CD8-positive, alpha-beta T cell (primary cell): ENCODE measurements at places on chromosomes 5 and 9.
A peak's percentile ranks its signal among the peaks of the same experiment; 100 is the strongest.

DNA sequence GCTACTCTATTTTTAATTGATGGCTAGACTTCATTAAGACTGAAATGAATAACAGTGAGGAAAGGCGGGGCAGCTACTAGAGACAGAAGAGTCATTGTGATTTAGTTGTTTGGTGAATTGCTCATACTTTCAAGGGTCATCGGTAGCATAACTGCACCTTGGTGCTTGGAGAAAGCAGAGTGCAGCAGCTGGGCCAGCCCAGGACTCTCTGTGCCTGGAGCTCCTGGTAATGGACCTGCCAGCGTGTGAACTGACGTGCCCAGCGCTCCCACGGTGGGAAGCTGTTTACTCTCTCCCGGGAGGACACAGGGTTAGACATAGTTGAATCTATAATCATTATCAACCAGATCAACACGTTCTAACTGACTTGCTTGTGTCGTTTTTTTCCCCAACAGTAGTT is 42.9 kb downstream of the LURAP1L start:
- no peak for DNase-seq

DNA sequence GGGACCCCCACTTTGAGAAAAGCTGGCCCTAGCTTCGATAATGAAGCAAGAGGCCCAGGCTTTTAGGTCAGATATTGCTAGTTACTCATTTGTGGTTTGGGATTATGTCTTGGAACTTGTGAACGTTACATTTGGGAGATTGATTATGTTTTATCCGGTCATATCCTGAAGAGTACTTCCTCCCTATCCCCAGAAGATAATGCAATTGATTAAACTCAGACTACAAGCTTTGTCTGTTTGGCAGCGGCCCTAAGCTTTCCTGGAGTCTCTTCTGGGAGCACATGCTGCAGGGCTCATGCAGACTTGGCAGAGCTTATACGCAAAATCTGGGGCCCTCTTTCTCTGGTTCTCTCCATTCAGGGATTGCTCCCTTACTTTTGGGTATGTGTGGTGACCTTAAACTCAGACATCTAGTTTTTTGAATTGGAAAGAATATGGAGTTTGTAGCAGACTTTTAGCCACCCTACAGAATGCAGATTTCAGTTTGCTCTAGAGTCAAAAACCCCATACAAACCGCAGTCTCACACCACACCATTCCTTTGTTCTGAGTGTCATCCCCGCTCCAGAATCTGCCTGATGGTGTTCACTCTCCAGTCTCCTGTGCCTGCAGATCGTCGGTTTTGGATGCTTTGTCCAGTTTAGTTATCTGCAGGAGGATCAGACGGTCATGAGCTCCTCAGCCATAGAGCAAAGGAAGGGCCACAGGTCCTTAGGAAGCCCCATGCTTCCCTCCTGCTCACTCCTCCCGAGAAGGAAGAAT is 449.5 kb upstream of the TRPC7 start:
- DNase-seq: no peak

DNA sequence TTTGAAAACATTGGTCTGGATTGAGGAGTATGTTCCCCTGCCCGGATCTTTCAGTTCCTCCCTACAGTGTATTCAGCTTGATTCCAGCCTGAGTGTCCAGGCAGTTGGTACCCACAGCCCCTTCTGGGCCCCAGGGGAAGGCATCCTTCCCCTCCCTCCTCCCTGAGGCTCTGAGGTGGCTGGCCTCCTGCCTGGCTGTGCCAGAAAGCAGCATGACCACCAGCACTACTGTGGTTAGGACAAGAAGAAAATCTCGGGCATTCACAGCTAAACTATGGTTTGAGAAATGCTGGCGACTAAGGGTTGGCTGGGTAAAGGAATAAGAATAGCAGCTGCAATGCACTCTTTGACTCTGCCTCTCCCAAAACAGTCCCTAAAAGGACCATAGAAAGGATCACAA is 84.6 kb upstream of the LIFR start:
- no peak for DNase-seq

DNA sequence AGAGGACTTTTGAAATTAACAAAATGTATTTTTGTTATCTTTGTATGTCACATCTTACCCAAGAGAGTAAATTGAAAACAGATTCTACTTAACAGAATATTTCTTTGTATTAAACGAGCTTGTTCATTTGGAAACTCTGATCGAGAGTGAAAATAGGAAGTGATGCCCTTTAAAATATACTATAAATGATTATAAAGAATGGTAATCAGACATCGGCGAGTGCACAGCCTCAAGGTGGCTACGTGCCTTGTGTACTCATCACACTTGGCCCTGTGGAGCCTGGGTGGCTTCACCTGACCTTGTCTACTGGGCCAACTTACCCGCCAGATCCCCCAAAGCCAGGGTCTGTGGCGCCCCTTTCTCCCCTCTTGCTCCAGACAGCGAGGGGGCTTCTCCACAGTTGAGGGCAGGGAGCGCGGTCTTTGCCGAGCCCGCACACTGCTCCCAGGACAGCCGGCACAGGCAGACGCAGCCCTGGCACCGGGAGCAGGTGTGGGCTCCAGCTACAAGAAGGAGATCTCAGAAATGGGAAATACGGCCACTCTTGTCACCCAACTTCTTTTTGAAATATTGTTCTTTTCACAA is 243.2 kb downstream of the CEMIP2 start:
- no peak for DNase-seq

- no peak for DNase-seq
Observed at GRCh38 chr5:172142709-172143215, 45.3 kb downstream of the STK10 start.

DNA sequence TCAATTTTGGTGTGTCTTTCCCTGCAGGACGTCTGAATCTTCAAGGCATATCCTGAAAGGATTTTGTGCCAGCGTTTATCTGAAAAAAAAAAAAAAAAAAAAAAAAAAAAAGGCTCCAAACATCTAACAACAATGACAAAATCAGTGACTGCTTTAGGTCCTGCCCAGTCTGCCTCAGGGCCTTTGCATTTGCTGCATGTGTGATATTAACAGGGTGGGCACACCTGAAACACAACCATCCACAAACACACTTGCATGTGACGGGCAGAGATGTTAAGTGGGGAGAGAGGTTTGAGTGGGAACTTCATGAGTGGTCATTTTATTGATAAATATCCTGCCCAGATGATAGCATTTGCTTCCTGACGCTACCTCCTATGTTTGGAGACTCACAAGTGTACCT is 82.4 kb upstream of the SAP30L start:
- DNase-seq: no peak

DNA sequence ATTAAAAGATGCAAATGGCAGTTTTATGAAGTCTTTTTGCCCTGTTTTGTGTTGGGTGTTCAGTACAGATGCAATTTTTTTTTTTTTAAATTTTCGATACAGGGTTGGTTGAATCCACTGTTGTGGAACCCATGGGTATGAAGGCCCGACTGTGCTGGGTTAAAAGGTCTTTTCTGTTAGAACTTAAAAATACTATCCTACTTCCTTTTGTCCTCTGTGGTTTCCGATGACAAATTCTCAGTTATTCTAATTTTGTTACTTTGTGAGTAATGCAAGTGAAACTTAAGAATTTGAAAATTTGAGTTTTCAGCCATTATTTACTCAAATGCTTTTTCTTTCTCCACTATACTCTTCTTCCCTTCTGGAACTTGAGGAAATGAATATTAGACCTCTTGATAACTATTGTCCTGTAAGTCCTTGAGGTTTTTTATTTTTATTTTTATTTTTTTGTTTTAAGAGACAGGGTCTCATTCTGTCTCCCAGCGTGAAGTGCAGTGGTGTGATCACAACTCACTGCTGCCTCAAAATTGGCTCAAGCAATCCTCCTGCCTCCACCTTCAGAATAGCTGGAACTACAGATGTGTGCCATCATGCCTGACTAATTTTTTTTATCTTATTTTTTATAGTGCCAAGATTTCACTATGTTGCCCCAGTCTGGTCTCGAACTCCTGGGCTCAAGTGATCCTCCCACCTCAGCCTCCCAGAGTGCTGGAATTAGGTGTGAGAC is 67.5 kb downstream of the ZCCHC7 start:
- DNase-seq: peak; percentile 26

DNA sequence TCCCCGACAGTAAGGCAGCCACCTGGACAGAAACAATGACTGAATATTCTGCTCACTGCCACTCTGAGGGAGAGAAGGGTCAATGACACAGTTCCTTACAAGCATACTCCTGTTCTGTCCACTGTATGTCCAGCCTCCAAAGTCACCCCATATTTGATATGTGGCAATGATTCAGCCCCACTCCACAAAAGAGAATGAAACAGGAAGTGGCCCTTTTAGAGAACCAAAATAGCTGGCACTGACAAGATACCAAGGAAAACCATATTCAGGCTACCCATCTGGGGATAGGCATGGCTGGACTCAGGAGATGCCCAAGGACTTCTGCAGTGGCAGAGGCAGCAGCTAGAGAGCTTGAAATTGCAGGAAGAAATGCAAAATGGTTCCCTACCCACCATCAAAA is 12.8 kb upstream of the GFRA3 start:
- DNase-seq: no peak

DNA sequence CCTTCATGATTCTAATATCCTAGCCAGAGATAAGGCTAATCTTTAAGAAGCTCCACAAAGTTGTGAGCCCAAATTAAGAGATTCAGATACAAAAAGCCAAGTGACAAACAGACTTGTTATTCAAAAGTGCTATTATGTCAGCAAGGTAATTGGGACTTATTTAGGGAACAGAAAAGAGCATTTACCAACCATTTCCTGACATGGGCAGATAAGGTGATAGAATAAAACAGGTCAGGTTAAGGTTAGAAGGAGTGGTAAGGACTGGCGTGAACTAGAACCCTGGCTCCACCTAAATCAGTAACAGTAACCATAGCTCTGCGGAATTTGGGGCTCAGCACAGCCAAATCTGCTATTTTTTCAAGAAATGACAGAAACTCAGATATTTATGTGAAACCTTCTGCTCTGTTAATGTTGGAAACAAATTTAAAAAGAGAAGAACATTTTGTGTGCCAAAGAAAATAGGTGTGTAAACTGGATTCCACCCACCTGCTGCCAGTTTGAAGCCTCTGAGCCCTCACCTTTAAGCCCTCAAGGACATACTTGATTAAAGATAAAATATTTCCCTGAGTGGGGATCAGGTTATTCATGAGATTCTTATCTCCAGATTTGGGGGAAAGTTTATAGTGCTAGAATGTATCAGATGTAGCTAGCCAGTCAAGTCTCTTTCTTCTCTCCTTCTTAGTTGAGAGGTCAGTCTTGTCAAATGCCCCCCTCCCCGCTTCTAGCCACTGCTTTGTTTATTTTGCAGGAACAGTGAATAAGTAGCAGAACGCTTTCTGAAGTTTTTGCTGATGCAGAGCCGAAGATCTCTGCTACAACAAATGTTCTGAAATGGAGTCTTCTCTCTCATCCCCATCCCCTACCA is 10.2 kb upstream of the ERMP1 start:
- DNase-seq: no peak

- DNase-seq: no peak
Observed at GRCh38 chr5:7877851-7878250, 8.9 kb downstream of the MTRR start.

DNA sequence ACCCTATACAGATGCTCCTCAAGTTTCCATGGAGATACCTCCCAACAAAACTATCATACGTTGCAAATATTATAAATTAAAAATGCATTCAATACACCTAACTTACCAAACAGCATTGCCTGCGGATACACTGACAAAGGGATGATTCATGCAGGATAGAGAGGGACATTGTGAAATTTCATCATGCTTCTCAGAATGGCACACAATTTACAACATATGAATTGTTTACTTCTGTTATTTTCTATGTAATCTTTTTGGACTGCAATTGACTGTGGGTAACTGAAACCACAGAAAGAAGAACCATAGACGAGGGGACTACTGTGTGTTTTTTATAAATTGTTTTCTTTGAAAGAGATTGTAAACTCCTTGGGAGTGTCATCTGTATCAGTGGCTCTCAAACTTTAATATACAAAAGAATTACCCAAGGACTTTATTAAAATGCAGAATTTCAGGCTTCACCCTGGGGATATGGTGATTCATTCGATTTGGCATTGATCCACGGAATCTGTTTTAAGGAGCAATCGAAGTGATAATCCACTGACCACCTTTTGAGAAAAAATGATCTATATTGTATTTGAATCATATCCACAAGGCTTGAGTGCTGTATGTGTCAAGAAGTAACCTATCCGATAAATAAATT is 146.4 kb downstream of the SGCD start:
- DNase-seq: no peak

DNA sequence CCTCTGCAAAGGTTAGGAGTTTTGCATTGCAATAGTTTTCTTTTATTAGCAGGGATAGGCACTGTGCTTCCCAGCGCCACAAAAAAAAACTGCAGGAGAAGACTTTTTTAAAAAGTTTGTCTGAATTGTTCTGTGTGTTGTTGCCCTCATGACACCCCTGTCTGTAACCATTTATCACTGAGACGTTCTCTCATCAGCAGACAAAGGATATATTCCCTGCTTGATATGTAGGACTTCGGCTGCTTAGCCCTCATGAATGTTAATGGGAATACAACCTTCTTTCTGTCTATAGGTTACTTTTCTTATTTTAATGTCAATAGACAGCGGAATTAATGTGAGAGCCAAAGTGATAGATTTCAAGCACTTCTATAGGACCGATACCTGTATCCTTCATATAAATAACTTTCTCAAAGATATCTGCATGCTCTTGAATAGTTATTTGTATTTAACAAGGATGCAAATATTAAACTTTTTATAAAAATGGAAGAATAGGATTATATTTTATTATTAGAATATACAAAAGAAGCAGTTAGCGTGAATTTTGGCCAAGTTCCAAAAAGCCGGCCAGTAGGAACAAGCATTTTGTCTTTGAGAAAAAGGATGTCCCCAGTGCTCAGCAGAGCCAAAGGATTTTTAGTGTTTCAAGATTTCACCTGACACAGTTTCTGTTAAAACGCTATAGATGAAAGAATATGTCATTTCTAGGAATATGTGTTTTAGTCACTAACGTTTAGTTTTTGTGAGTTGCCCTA is 1.5 kb upstream of the LYSMD3 start:
- DNase-seq: no peak

- no peak for DNase-seq
Observed at GRCh38 chr5:1899201-1899600, 16.5 kb upstream of the IRX4 start.

GRCh38 chr9:38311382-38312270 is 80.9 kb upstream of the ALDH1B1 start:
- no peak for DNase-seq

DNA sequence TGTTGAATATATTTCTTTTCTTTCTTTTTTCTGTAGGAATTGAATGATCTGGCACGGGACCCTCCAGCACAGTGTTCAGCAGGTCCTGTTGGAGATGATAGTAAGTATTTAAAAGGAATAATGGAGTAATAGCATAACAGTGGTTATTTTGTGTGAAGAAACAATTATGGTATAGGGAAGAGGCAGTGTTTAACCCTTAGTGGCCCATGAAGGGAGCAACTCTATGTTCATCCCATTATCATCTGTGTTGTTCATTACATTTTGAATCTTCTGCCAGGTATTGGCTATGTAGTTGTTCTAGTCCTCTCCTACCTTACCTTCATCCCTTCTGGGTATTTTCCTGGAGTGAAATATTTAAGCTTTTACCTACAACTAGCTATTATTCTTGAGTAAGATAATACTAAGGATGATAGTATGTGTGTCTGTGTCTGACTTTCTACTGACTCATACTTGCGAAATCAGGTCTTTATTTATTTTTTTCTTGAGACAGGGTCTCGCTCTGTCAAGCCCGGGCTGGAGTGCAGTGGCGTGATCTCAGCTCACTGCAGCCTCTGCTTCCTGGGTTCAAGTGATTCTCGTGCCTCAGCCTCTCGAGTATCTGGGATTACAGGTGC is 39.3 kb downstream of the UBE2D2 start:
- DNase-seq: no peak

GRCh38 chr9:91954841-91955471 is 4.9 kb upstream of the ROR2 start:
- DNase-seq: no peak
